GM06990 (cell line): ENCODE measurements at places on chromosomes 6 and 20.

GRCh38 chr6:104585646-104586045 is 274.1 kb downstream of the HACE1 start:
- no peak for DNase-seq

GRCh38 chr20:56843817-56844216 is 214.7 kb downstream of the TFAP2C start:
- no peak for DNase-seq

GRCh38 chr20:7411075-7411474 is 529.2 kb downstream of the HAO1 start:
- no peak for DNase-seq

DNA sequence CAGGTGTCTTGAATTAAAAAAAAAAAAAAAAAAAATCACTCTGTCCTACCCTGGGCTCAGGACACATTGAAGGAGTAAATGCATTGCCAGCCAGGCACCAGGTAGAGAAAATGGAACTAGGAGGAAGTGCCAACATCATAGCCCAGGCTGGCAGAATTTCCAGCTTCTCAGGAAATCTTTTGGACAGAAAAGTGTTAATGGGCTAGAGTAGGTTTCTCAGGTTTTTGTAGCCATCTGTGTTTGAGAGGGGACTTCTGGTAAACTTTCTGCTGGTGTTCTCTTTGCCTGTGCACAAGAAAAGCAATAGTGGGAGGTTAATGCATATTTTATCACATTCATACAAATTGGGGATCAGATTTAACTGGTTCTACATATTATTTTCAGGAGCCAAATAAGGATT is 678.3 kb upstream of the NRSN1 start:
- DNase-seq, result no peak

DNA sequence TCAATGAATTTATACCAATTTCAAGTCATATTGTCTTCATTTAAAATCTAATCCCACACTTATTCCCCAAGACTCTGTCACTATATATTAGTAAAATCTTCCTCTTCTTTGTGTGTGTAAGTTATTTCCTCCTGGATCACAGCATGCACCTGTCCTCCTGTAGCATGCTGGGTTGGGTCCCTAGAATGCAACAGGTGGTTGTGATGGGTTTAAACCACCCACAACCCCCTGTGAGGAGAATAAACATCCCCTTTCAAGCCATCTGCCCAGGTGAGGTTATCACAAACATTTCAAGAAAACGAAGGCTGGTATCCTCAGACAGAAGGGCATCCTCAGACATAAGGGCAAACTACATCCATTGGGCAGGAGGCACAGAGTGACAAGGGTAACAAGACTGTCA is 26.4 kb downstream of the DZANK1 start:
- no peak for DNase-seq

DNA sequence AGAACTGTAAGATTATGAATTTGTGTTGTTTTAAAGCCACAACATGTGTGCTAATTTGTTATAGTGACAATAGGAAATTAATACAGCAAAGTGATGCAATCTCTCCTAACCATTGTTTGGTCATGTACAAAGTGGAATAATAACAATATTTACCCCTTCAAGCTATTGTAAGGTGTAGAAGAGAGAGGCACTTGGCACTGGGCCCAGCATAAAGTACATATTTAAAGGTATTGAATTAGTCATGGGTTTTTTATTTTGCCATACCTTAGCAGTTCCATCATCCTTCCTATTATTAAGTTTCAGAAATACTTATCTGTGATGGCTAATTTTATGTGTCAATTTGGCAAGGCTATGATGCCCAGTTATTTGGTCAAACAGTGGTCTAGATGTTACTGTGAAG is 322.4 kb upstream of the TSHZ2 start:
- no peak for DNase-seq

GRCh38 chr6:169701311-169701953 is 397 bp downstream of the WDR27 start:
- DNase-seq, result no peak

- DNase-seq, result no peak
Observed at GRCh38 chr6:157514659-157515496, 133.9 kb downstream of the ZDHHC14 start.

DNA sequence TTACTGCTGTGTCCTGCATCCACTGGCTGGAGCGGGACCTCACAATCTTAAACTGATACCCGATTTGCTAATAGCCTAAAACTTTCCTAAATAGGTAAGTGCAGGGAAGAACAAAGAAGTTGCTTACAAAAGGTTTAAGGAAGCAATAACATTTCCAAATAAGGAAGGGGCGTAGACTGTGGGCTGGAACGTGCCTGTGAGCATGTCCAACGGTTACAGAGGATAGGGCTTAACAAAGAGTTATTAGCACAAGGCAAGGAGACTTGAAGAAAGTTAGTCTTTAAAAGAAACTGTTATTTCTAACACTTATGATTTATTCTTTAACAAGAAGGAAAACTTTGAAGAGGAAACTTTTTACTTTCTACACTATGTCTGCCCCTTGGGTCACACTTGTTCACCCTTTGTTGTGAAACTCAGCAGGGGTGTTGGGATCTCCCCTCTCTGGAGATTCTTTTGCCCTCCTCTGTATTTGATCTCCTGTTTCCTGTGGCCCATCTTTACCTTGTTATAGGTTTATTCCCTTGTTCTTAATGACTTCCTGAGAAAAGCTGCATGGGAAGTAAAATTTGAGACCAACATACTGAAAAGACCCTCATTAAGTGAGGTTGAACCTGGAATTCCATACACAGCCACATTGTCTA is 28.7 kb downstream of the KAT14 start:
- DNase-seq, result no peak

GRCh38 chr6:148892247-148892646 is 145.4 kb downstream of the UST start:
- no peak for DNase-seq

DNA sequence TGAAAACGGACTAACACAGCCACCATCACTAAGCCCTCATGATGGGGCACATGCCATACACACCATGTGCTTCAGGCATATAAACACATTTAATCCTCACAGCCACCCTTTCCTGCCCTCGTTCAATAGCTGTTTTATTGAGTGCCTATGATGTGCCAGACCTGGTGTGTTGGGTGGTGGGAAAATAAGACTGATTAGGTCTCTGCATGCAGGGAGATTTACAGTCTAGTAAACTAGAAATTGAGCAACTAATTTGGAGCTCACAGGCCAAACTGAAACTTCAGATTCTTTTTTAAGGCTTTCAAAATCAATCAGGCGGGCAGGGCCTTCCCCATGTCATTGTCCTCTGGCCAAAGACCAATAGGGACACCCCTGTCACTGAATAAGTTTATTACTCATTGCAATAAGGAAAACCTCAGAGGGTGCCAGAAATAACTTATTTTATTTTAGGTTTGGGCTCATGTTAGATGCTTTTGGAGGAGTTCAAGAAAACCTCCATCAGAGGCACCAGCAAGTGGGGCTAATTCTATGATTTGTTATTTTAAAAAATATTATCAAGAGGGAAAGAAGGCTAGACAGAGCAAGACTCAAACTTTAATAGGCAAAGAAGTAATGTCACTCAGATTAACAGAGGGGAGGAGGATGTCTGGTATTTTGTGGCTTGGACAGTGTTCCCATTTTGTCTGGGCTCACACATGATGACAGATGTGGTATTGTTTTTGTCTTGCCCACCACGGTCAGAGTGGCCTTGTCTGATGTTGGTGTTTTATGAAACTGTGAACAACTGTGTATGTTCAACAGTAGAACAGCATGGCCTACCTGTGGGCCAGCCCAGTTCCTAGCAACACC is 12.0 kb downstream of the ZFP64 start:
- DNase-seq, result peak; percentile 77

DNA sequence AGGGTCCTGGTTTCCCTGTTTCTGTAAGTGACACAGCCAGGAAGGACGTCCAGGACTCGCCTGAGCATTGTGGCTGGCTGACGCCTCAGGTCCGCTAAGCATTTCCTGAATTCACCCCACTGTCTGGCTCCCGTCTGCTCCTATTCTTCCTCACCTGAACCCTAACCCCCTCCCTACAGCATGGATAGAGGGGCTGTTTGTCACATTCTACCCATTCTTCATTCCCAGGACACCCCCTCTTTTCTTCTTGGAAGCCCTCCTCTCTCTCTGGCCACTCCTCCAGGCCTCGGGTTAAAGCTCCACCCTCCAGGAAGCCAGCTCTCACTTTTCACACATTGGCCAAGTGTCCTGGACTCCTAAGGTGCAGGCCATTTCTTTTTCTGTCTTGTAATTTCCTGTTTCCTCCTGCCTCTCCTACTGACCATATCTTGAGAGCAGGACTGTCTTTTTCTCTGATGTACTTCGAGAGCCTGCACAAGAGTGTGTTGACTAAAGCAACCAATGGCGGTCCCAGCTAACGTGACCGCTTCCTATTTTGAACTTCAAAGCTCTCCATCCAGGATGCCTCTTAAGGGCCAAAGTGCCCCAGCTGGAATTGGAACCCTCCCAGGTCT is 24.2 kb upstream of the MYMX start:
- DNase-seq, result no peak

DNA sequence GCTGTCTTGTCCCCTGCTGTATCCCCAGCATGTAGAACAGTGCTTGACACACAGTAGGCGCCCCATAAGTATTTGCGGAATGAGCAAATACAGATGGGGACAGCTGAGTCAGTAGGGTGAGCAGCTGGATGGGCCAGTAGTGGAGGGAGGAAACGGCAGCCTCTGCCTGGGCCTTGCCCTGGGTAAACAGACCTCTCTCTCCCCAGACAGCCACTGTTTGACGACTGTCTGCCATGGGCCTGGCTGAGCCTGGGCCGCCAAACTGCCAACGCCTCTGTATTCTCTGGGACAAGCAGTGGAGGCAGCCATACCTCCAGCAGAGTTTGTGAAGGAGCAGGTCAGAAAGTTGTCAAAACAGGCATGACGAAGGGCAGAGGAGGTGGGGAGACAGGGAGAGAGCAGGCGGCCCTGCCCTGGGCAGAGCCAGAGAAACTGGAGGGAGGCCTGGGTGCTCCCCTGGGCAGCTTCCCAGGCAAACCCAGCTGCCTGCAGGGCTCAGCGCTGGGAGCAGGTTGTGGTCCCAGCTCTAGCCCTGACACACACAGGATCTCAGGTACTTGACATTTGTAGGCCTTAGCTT is 15.2 kb downstream of the HNF4A start:
- DNase-seq, result no peak

DNA sequence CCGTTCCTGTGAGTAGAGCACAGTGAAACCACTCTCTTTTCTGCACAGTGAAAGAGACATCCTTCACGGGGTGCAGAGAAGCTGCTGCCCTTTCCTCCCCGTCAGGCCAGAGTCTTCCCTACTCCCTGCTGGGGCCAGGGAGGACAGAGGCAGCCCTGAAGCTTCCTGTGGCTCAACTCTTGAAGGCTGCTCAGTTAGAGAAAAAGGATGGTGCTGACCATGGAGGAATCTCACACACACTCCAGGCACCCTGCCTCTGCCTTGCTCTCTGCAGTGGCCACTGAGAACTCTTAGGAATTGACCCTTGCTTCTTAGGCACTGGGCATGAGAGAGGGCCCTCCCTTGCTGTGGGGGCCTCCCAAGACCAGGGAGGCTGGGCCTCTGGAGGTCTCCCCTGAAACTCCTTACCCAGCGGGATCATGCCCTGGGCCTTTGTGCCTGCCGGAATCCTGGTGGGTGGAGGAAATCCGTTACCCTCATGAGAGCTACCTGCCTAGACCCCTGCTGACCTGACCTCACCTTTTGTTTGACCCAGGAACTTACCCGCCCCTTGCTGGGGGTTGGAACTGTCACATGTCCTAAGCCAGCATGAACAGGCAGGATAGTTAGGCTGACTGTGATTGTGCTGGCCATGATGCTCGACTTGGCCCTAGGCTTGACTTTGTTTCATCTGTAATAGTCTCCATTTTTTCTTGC is 65.0 kb upstream of the CD93 start:
- no peak for DNase-seq

GRCh38 chr20:39142407-39143096 is 180.4 kb downstream of the DHX35 start:
- no peak for DNase-seq

DNA sequence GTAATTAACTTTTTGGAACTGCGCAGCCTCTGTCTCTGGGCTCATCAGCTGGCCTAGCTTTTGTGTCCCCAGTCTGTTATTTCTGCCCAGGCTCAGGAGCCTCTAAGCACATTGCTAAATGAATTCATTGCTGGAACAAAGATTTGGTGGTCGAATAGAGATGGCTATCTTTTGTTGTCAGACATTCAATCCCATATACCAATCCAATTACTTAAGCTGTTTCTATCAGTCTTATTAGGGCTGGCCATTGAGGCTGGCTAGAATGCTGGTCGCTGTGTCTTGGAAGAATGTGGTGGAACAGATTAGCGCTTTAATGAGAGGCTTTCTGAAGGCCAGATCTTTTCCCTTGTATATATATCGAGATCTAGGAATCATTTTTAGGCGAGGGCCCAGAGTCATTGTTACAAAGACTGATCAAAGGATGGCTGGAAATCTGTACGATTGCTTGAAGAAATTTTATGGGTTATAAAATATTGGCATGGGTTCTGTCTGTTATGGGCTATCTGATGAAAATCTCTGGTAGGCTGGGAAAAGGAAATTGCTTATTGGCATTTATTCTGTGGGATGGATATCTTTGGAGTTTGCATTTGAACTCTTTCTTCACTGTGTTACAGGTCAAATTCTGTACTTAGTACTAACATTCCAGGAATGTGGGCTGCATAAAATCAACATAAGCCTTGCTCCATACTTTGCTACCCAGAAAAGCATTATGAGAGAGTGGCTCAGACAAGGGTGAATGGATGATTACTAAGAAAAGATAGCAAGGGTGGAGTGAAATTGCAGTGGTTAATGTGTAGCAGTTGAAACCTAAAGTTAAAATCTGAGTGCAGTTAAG is 34.8 kb upstream of the JAG1 start:
- no peak for DNase-seq

DNA sequence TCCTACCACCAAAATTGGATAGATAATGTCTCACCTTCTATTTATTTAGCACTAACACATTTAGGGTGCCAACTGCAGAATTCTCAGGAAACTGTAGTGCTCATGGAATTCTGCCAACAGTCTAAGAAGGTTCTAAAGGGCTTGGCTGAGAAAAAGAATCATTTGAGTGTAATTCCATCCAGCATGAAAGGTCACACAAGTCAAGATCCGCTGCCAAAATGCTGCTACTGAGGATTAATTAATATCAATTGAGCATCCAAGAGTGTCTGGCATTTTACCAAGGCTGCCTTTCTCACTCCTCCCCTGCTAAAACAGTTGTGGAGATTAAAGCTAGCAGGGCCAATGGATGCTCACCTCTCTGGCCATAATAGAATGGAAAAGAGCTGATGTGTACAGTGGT is 112.7 kb downstream of the FHL5 start:
- DNase-seq, result no peak
